T47D (cell line): ENCODE measurements at places on chromosomes 5 and 9.

GRCh38 chr5:31936683-31937082, 237.4 kb downstream of the GOLPH3 start:
- no peak for DNase-seq

DNA sequence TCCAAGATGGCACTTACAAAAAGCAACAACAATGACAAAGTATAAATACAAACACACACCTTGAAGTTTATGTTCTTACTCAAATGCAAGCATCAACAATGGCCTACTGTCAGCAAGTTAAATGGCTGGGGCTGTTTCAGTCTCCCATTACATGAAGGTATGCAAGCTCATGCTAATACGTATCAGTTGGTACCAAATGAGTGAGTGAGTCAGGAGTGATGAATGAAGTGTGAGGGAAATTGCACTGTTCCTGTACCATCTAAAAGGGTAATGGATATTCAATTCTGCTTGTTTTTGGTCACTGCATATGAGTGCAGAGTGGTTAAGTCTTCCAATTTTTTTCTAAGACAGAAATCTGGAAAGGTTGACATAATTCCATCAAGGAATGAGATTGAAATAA, 964.9 kb downstream of the MAT2B start:
- DNase-seq, result no peak

GRCh38 chr9:94553029-94553938, 1.6 kb upstream of the PCAT7 start:
- DNase-seq, result no peak

- DNase-seq, result no peak
These were observed 1.6 kb upstream of the SETX start for GRCh38 chr9:132356324-132356924.

DNA sequence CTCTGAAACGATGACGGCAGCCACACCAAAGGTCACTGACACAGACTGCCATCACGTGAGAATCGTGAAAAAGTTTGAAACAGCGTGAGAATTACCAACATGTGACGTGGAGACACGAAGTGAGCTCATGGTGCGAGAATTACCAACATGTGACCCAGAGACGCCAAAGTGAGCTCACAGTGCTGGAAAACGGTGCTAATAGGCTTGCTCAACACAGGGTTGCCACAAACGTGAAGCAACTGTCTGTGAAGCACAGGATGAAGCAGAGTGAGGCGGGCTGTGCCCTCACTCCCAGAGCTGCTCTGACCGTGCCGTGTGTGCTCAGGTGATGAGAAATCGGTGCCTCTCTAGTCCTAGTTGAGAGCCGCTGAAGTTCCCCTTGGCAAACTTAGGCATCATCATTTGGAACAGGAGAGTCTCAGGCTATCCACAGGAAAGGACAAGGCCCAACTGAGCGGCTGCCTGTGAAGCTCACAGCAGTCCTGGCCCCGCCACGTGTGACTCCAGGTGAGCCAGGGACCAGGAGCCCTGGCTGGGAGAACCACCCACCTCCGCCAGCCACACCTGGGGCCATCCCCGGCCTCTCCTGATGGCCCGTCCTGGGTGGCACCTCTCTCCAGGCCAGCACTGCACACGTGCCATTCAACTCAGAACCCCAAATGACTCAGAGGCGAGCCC, 29.8 kb upstream of the SLC6A3 start:
- DNase-seq, result no peak

DNA sequence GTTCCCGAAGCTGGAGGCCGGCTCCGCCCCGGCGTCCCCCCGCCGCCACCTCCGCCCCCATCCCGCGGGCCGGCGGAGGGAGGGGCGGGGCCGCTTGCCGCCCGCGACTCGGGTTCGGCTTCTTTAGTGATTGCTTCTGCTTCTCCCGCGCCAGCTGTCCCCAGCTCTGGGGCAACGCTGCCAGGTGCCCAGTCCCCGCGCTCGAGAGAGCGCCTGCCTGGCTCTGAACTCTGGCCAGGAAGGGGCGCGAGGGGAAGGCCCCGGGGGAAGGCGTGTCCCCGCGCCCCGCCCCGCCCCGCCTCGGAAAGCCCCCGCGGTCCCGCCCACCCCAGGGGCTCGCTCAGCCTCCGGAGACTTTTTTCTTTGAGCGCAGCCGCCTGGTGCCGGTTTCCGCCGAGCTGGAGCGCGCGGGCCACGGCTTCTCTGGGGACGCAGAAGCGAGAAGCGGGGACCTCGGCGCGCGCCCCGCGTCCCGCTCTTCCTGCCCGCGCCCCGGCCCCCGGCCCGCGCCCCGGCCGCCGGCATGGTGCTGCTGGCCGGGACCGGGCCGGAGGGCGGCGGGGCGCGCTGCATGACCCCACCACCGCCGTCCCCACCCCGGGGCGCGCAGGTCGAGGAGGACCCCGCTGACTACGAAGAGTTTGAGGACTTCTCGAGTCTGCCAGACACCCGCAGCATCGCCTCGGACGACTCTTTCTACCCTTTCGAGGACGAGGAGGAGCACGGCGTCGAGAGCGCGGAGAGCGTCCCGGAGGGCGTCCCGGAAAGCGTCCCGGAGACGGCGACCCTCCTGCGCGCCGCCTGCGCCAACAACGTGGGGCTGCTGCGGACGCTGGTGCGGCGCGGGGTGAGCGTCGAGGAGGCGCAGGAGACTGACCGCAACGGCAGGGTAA, at the start of gene ANKRD33B:
Gene ANKRD33B, plus strand, starts transcription at position 126 of the 893 bp plus-strand sequence. Its CDS starts 398 bp downstream, at position 524.
- DNase-seq, result no peak

GRCh38 chr9:129677456-129677855, 12.0 kb downstream of the PRRX2 start:
- no peak for DNase-seq

GRCh38 chr5:126777975-126778674, 1.2 kb downstream of the LMNB1 start:
- DNase-seq, result peak; percentile 52

GRCh38 chr9:109254317-109254716, 66.5 kb downstream of the EPB41L4B start:
- no peak for DNase-seq

- no peak for DNase-seq
These were observed 25.9 kb downstream of the BRINP1 start for GRCh38 chr9:119343059-119343990.

- no peak for DNase-seq
These were observed 93.6 kb downstream of the MCTP1 start for GRCh38 chr5:95191330-95191729.

DNA sequence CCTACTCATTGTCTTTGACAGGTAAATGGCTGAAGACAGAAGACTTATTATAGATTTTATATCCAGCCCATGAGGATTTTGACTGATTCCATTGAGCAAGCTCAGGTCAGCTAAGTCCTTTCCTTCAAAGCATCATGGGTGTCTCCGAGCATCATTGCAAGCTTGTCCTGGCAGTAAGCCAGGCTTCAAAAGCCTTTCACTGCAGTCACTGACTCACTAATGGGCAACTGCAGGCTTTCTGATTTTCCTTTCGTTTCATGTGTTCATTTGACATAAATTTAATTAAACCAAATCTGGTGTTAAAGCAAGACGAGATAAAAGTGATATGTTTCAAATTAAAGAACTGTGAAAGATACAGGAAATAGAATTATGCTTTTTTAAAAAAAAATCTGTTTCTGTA, 426.2 kb downstream of the ANXA1 start:
- DNase-seq, result no peak

GRCh38 chr5:150672237-150672883, 11.3 kb downstream of the MYOZ3 start:
- peak; percentile 65 for DNase-seq

- DNase-seq, result peak; percentile 91
These were observed 4.7 kb upstream of the CCL28 start for GRCh38 chr5:43416803-43417394.

DNA sequence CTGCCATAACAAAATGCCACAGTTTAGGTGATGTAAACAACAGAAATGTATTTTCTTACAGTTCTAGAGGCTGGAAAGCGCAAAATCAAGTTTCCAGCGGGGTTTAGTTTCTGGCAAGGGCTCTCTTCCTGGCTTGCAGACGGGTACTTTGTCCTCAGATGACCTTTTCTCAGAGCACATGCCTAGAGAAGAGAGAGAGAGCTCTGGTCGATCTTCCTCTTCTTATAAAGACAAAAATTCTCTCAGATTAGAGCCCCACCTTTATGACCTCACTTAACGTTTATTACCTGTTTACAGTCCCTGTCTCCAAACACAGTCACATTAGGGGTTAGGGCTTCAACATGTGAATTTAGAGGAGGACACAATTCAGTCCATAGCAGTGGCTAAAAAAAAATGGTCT, 119.7 kb downstream of the CETN3 start:
- DNase-seq, result no peak

DNA sequence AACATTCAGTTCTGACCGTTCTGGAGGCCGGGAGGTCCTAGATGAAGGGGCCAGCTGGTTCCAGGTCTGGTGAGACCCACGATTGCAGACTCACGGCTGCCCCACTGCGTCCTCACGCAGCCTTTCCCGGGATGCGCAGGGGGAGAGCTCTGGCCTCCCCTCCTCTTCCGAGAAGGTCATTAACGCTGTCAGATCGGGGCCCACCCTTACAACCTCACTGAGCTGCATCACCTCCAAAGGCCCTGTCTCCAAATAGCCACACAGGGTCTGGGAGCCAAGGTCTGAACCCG, 66.6 kb upstream of the PPP1R26 start:
- no peak for DNase-seq

DNA sequence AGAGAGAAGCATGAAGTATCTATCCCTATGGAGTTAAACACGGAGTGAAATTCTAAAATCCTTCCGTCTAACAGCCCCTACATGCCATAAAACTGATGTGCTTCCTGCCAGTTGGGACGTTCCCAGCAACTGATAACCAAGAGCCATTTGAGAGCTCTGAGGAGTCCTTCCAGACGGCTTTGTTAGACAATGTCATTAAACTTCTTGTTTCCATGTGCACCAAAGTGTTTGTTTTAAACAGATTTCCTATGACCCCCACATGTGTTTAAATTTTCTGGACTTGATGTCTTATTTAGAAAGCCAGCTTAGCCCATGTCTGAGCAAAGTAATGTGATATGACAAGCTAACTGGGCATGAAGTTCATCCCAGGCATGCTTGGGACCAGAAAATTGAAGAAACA, 57.2 kb upstream of the LPAR1 start:
- DNase-seq, result no peak

DNA sequence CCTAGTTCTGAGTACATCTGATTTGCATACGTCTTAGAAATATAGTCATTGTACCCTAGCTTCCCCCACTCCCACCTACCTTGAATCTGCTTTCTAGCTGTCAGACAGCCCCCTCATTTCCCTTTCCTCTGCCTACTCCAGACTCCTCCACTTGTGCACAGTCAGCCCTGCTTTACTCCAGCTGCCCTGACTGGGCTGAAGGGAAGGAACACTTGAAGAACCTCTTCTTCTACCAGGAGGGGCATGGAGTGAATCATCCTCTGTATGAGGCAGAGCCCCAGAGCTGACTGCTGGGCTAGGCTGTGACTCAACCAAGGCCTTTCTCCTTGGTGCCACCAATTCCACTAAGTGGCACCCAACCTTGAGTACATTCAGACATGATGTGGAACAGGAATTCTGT, 18.1 kb upstream of the ZFR start:
- no peak for DNase-seq

- peak; percentile 42 for DNase-seq
These were observed 155.8 kb downstream of the DRD1 start for GRCh38 chr5:175288048-175288621.

DNA sequence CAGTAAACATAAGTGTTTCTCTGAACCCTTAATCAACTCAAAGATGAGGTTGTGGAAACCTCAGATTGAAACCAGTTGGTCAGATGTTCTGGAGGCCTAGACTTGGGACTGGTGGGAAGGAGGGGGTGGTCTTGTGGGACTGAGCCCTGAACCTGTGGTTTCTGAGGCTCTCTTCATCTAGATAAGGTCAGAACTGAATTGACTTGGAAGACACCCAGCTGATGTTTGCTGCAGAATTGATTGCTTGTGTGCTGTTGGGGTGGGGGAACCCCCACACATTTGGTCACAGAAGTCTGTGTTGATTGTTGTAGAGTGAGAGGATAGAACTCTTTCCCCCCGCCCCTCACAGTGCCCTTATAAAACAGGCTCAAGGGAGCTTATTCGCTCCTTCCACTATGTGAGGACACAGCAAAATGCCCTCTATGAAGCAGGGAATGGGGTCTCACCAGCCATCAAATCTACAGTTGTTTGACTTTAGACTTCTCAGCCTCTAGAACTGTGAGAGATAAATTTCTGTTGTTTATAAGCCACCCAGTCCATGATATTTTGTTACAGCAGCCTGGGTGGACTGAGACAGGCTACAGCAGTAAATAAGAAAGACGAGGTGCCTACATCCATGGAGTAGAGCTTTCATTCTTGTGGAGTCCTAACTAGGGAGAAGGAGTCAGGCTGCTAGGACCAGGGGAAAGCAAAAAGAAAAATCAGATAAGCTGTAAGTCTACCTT, 25.7 kb upstream of the UGCG start:
- no peak for DNase-seq

GRCh38 chr5:7886849-7887475, 18.0 kb downstream of the MTRR start:
- DNase-seq, result peak; percentile 61

GRCh38 chr5:62920856-62921255, 342.2 kb downstream of the LRRC70 start:
- no peak for DNase-seq

DNA sequence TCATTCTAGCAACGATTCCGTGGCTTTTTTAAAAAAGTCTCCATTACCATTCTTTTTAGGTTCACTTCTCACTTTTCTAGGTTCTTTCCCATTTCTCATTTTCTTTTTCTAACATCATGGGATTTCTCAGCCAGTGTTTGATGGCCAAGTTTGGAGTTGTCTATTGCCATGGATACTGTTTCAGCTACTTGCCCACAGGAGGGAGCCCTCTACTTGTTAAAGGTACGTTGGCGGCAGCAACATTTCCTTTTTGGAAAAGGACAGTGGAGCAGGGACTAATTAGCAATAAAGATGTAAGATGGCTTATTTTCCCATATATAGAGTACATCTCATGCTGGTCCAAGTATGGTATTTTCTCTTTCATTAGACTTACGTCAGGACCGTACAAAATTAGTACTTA, 2257.5 kb upstream of the C9orf72 start:
- peak; percentile 71 for DNase-seq

- DNase-seq, result no peak
These were observed 53.0 kb upstream of the FCN1 start for GRCh38 chr9:134970719-134971118.

GRCh38 chr5:123223921-123224320, 134.9 kb downstream of the PRDM6 start:
- no peak for DNase-seq

DNA sequence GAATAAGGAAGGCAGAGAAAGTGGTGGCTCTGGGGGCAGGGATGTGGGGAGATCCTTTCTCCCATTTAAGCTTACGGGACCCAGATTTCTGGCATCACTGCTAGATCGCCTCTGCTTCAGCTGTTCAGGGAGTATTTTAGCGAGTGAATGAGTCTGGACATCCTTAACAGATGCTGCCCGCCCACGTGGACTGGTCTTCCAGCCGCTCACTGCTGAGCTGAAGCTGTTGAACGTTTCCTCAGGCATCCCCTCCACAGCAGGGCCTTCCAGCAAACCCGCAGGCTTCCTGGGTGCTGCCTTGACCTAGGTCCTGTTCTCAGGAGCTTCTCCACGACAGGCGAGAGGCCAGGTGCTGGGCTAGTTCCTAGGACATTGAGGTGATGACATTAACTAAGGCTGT, 144.4 kb upstream of the EFNA5 start:
- DNase-seq, result no peak
